NCI-H1105 treated with DMSO at 0.1 percent for 48 hours (cell line): ENCODE measurements at places on chromosomes 1 and 21.

DNA sequence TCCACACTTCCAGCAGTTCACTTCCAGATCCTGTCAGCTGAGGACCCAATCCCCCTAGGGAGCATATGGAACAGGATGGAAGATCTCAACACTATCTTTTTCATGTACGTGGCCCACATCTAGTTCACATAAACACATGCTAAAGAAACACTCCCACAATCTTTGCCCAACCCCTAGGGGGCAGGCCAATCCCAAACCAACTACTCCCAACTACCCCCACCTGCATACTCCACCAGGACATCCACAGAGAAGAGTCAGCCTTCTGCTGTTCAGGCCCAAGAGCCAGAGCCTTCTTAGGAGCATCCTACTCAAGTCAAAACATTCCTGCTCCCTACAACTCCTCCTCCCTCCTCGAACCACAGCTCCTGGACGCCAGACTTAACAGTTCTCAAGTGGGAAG, 5.6 kb upstream of the SLC5A9 start:
- no peak for DNase-seq

GRCh38 chr1:219264561-219264960, 90.9 kb downstream of the LYPLAL1 start:
- no peak for DNase-seq

DNA sequence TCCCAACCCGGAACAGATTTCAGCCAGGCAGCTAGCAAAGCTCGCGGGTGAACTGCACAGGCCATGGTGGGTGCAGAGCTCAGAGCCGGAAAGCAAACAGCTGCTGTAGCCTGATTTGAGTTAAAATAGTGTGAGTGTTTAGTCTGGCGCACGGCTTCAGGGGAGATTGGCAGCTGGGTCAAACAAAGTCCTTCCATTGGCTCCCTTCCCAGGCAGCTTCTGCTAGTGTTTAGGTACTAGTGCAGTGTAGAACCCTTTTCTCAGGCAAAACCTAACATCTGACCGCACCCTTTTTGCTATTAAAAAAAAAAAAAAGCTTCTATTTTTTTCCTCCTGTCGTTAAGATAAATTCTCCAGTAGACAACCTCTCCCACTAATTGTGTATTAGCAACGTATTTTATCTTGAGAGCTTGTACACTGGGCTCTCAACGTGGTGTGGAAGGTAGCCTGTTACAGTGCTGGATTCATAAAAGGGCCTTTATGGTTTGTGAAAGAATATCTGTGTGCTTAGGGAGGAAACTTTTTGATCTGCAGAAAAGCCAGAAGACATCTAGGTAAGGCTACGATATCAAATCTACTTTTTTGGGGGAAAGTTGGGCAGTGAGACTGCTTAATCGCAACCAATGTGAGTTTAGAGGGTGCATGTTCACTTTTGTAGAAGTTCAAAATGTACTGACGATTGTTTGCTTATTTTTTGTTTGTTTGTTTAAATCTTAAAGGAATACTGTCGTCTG, 689.6 kb downstream of the USP25 start:
- peak; percentile 95 for DNase-seq

- peak; percentile 71 for DNase-seq
These were observed 543 bp upstream of the KCNJ10 start for GRCh38 chr1:160070243-160071163.
